Activated CD4-positive, alpha-beta T cell treated with anti-CD3 and anti-CD28 coated beads, Interleukin-2, Interleukin-6, amounts not matched to agents 100 ng/mL and 50 ng/mL, durations not matched to agents 16 hours and 8 hours (primary cell): ENCODE measurements at places on chromosomes 4 and X.
A peak's percentile ranks its signal among the peaks of the same experiment; 100 is the strongest.

DNA sequence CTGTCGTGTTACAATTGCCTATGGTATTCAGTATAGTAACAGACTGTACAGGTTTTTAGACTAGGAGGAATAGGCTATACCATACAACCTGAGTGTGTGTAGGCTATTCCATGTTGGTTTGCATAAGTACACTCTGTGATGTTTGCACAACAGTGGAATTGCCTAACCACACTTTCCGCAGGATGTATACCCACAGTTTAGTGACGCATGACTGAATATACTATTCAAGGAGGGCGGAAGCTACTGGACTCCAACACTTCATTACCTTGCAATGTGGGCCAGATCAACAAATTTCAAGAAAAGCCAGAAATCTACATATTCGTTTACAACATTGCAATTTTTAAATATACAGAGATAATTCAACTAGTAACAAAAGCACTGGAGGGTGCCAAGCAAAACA is 317.2 kb downstream of the PDGFC start:
- no peak for DNase-seq

DNA sequence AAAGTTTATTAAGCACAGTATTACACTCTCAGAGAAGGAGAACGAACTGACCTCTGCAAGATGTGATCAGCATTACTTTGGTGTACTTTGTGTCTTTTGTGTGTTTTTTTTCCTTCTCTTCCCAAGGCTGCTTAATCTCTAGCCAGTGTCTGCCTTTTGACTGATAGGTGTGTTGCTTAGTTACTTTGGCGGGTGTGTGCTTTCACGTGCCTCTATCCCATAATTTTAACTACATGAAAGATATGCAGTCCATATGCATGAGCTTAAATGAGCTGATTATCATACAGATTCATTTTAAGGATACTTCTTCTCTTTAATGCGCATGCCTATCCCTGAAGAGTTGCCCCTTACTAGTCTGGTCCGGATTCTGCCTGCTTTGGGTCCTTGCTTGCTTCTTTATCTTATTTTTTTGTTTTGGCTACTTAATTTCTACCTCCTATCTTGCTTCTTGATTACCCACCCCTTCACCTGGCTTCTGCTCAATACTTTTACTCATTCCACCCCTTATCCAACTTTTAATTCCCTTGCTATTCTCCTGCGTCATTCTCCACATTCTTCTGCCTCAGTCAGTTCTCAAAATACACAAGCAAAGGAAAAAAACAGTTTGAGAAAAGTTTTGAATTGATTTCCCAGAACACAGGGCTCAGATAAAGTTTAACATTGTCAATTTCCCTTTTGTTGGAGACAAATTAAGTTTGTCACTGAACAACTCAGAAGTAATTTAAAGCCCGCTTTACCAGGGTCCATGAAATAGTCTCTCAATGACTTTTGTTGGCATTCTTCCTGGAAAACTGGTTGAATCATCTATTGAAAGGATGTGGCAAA is 182.0 kb downstream of the TENT5D start:
- DNase-seq, result no peak

DNA sequence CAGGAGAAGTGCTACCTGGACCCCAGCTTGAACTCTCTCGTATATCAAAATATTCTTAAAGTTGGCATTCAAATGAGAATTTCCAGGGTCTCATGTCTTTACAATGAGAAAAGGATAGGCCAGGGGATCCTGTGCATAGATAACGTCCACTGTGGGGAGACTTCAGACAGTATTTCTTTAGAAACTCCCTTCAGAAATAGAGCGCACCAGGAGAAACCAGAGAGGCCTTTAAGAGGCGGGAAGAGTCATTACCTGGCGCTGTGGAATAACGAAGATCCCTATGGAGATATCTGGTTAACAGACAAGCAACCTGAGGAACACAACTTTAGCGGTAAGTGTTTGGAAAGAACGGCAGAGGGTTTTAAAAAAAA is 600 bp downstream of the RADX start:
- no peak for DNase-seq

DNA sequence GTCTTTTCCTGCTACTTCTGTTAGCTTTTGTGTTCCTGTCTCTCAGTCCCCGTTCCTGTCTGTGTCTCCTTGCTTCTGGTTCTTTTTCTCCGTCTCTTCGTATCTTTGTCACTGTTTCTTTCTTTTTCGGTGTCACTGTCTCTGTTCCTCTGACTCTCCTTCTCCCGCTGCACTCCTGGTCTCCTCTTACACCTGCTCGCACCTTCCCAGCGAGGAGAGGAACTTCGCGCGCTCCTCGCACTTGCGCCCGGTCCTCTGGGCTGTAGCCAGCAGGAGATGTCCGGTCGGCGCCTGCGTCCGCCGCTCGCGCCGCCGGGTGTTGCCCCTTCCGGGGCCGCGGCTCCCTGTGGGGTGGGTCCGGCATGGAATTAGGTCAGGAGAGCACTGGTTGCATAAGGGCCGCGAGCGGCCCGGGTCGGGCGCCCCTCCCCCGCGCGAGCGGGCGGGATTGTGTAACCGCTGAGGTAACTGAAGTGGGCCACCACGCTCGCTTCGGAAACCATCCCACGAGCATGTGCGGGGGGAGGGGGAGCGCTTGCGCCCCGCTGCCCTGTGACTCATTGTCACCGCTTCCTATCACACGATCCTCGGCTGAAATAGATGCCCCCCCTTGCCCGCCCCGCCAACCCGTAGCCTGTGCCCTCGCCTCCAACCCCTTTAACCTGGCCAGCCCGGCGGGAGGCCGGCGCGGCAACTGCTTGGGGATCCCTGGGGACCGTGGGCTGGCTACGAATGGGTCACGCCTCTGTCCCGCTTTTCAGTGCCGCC is 1.6 kb downstream of the LONRF3 start:
- DNase-seq, result peak; percentile 63

GRCh38 chrX:317424-318067 is 1.1 kb downstream of the GTPBP6 start:
- DNase-seq, result no peak

- peak; percentile 68 for DNase-seq
Observed at GRCh38 chrX:37755025-37755424, 24.8 kb upstream of the CYBB start.

DNA sequence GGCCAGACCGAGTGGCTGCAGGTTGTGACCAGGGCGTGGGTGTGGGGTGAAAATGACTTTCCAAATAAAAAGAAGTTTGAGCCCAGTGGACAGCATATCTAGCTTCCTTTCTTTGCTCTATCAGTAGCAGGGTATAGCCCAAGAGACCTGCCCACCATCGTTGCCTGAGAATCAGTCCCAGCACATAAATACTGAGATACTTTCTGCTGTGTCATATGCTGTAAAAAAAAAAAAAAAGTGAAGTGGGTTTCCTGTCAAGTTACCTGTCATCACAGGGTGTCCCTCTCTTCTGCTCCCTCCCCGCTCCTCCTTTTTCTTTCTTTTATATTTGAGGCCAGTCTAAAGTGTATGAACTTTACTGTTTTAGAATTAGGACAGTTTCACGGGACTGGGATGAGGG is 330.3 kb upstream of the BOD1L1 start:
- DNase-seq, result no peak
